ENCODE measurements at places on chromosomes 6 and 20. TPM values are rescaled to one million over a fixed set of nuclear protein-coding genes. Genes with fewer than 3 reads are reported as not detected.

APOM gene
- 3.8 TPM for total RNA-seq

LMBRD1 gene
- 10.3 TPM for total RNA-seq

PARD6B gene
- 4.5 TPM for total RNA-seq

BPIFB1 gene
- not detected for total RNA-seq

ISM1 gene
- 0.18 TPM for total RNA-seq

FRMD1 gene
- 0.05 TPM for total RNA-seq

CAP2 gene
- 11.1 TPM for total RNA-seq

CCDC170 gene
- total RNA-seq, result 0.07 TPM

TBXT gene
- total RNA-seq, result not detected

HLA-DMB gene
- total RNA-seq, result 1.4 TPM

C6orf52 gene
- total RNA-seq, result 1.7 TPM

BMP7 gene
- total RNA-seq, result 0.36 TPM

PGC gene
- total RNA-seq, result 0.14 TPM

CST2 gene
- 1.6 TPM for total RNA-seq

SMOC2 gene
- not detected for total RNA-seq

DLGAP4 gene
- 58.8 TPM for total RNA-seq

RNF182 gene
- total RNA-seq, result 3.5 TPM

GTSF1L gene
- total RNA-seq, result not detected

FBXO5 gene
- total RNA-seq, result 19.6 TPM

CCHCR1 gene
- 7.5 TPM for total RNA-seq

CD40 gene
- 3.8 TPM for total RNA-seq

ETV7 gene
- total RNA-seq, result 0.28 TPM

Data from A549 treated with dexamethasone at 1 μM for 4 hours (cell line).